Ureter (tissue), 1 donor: ENCODE measurements at places on chromosomes 16 and 17.
A peak's percentile ranks its signal among the peaks of the same experiment; 100 is the strongest.

GRCh38 chr17:82004517-82005455, 17.9 kb downstream of the CENPX start:
- DNase-seq = no peak

- no peak for DNase-seq
These were observed 15.1 kb upstream of the CDRT4 start for GRCh38 chr17:15482476-15482875.

- no peak for DNase-seq
These were observed 20.9 kb downstream of the TNS4 start for GRCh38 chr17:40480501-40481003.

DNA sequence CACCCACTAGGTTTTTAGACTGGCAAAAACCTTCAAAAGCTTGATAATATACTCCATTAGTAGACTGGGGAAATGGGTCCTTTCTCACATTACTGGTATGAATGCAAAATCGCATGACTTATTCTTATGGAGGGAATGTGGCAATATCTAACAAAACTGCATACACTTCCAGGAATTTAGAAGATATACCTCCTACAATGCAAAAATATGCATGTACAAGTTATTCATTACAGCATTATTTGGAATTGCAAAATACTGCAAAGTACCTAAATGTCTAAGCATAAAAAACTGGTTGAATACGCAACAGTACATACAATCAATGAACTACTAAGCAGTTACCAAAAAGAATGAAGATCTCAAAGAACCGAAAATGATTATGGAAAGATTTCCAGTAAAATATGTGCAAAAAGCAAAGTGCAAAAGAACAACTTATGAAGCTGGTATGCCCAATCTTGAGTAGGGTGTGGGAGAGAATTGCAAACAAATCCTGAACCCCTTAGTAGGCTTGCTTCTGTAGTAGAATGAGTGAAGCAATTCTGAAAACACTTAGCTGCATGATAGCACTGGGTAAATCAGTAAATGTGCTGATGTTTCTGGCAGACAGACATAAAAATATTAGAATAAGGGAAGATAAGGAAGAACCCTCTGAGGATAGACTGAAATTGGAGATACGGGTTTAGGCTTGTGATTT, 180.1 kb downstream of the PARN start:
- DNase-seq = no peak

DNA sequence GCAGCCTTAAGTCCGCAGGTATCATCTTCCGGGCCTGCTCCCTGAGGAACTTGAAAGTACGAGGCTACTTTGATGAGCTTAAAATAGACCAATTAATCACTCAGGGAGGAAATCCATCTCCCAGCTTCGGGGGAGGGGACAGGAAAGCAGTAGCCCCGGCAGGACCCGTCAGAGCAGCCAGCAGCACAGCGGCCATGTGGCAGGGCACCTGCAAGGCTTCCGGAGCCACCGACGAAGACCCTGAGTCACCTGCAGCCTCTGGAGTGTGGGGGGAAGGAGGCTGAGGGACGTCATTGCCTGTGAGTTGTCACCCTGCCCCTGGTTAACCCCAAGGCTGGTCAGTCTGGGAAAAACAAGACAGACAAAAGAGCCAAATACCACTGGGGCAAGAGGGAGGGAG, 4.4 kb upstream of the CYB561 start:
- no peak for DNase-seq

DNA sequence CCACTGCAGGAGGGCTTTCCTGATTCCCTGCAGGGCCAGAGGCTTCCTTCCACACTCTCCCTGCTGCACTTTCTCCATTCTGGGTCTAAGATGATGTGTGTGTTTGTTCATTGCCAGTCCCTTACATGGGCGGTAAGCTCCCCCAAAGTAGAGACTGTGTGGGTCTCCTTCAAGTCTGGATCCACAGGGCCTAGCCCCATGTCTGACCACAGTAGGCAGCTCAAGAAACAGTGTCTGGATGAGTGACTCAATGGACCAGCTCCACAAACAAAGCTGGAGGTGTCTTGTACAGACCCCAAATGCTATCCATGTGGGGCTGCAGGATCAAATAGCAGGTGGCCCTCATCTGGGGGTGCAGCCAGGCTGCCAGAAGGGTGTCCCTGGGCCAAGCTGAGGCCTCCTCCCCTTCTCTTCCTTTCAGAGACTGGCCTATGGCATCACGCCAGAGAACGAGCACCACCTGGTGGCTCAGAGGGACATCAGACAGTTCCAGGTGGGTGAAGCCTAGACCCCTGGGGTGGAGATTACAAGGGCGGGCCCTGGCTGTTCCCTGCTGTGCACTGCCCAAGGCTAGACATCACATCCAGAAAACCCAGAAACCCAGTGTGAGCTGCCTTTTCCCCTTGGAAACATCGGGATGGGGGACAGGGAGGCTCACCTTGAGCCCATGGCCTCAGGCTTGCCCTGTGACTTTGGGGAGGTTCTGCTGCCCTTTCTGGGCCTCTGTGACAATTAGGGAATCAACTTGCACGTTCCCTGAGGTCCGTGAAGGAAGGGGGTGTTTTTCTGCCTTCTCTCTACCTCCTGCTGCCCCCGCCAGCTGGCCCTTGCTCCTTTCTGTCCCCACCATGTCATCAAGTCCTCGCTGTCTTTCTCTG, 45.9 kb downstream of the SLC6A2 start:
- DNase-seq = peak; percentile 70

DNA sequence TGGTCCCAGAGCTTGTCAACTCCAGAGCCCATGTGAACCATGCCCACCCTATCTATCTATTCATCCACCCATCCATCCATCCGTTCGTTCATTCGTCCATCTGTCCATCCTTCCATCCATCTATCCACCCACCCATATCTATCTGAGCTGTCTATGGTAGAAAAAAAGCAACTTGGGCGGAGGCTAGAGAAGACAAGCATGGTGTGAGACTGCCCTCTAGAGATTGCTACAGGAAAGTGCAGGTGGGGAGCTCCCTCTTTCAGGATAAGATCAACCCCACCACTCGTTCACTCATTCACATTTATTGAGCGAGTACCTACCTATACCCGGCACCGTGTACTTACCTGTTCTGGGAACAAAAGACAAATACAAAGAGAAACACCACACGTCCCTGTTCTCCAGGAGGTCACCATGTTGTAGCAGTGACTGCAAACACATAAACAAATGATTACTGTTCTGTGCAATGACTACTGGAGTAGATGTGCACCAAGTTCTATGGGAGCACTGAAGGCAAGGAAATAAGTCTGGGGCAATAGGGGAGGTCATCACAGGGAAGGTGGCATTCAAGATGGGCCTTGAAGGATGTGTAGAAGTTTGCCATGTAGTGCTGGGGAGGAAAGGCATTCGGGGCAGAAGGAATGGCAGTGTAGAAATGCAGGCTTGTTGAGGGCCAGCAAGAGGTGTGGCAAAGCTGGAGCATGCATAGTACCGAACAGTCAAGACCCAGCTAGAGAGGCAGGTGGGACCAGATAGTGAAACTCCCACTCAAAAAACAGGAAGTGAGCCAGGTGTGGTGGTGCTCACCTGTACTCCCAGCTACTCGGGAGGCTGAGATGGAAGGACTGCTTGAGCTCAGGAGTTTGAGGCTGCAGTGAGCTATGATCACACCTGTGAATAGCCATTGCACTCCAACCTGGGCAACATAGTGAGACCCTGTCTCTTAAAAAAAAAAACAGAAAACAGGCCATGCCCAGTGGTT, 13.4 kb upstream of the ATP5MC1 start:
- peak; percentile 59 for DNase-seq

DNA sequence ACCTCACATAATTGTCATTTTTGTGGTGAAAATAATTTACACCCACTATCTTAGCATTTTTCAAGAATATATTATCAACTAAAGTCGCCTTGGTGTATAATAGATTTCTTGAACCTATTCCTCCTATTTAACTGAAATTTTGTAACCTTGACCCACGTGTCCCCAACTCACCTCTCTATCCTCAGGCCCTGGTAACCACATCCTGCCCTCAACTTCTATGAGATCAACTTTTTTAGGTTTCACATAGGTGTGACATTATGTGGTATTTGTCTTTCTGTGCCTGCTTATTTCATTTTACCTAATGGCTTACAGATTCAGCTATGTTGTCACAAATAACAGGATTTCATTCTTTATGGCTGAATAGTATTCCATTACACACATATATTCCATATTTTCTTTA, 73.0 kb upstream of the CNTNAP4 start:
- no peak for DNase-seq

DNA sequence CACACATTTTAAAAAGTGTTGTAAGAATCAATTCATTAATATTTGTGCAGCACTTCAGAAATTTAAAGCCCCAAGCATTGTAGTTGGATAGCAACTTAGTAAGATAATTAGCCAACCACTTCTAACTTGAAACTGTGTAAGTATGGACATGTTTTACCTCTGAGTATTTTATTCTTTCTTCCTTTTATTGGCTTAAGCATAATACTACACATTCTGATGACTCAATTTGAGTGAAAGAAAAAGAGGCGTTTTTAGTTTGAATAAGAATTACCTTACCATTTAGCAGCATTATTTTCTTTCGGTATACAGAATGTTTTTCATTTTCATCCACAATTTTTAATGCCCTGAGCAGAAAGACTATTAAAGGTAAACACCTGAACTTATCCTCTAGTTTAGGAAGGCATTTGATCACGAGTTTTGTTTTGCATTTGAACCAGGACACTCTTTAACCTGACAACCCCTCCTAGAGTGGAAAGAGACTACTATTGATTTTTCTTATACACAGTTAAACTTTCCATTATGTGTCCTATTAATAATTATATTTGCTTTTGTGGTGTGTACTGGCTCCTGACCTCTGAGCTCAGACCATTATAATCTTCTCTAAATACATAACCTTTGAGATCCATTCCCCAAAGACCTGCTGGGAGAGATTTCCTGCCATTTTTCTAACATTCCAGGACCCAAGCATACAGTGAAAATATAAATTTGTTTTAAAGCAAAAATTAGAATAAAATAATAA, 9.2 kb downstream of the NACA2 start:
- DNase-seq = no peak

DNA sequence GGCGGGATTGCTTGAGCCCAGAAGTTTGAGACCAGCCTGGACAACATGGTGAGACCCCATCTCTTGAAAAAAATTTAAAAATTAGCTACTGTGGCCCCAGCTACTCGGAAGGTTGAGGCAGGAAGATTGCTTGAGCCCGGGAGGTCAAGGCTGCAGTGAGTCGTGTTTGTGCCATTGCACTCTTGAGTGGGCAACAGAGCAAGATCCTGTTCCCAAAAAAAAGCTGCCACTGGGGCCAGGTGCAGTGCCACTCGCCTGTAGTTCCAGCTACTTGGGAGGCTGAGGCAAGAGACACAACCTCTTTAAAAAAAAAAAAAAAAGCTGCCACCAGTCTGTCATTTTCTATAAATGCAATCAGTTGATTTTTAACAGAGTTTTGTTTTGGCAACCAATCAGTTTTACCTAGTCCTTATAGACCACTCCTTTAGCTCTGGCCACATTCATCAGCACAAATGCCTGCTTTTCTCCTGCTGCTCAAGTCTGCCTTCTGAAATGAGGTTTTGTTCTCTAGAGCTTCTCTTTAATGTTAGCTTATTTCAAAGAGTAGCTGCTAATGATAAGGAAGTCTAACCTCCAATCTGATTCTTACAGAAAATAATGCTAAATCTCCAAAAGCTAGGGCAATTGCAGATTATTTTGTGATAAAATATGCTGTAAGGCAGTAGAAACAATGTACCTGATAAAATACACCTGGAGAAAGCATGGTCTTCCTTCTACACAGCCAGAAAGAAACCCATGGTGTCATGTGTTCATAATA, 64.8 kb downstream of the TUBD1 start:
- no peak for DNase-seq

- DNase-seq = no peak
These were observed 24.3 kb downstream of the METTL22 start for GRCh38 chr16:8645831-8646230.

DNA sequence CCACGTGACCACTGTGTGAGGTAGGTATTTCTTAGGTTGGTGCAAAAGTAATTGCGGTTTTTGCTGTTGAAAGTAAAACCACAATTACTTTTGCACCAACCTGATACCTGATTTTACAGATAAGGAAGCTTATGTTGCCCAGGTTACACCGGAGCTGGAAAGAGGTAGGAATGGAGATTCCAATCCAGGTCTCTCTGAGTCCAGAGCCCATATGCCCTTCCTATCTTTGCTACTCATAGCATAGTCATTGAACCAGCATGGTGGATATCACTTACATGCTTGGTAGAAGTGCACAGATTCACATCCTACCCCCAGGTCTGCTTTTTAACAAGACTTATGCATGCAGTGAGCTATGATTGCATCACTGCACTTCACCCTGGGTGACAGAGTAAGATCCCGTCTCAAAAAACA, 61.8 kb downstream of the ARSG start:
- no peak for DNase-seq

DNA sequence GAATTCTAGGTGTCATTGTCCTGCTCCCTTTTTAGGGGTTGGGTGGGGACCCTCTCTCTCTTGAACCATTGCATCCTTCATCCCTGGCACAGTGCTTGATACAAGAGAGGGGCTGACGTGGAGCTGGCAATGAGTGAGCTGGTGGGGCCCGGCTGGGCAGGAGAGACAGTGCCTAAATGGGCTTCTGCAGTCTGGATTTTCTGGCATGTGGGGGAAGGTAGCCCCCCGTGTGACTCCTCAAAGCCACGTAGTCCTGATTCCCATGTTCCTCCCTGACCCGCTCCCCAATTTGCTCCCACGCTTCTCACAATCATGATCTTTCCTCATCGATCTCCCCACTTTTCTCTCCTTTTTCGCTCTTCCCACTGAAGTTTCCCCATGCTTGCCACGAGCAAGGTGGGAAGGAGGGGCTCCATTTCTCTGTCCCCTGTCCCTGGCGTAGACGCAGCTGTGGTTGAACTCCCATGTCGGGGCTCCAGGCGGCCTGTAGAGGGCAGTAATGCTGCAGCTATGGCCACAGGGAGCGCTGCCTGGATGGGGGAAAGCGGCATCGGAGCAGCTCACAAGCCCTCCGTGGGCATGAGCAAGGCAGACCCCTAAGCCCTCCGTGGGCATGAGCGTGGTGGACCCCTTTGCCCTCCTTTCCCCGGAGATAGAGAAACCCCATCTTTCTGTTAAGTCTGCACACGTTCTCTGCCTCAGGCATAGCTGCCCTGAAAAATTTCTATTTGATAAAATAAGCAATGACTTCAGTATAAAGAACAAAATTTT, 47.5 kb downstream of the HAPSTR1 start:
- DNase-seq = peak; percentile 70

DNA sequence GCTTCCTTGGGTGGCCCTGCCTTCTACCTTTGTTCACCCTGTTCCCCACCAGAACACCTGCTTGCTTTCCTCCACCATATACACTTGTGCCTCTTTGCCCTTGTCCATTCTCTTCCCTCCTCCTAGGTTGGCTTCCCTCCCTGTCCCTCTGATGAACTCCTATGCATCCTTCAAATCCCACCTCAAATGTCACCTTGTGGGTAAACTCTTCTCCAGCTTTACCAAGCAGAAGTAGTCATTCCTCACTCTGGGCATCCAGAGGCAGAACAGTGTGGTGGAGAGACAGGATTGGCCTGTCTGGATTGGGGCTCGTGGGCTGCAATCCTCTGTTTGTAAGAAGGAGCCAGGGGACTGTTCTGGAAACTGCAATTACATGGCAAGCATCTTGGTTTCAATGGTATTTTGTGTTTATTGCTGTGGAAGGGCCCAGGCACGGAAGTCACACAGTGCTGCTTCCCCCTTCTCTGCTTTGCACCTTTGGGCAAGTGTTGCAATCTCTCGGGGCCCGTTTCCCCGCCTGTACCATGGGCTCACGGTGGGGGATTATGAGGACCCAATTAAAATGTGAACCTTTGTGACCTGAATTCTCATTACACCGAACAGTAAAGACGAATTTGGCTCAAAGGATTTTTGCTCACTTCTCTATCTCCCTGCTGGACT, 21.9 kb upstream of the NXPH3 start:
- peak; percentile 12 for DNase-seq

GRCh38 chr16:77469634-77470033, 34.8 kb upstream of the ADAMTS18 start:
- DNase-seq = no peak
